ENCODE measurements at places on chromosomes 7 and 10. TPM values are rescaled to one million over a fixed set of nuclear protein-coding genes. Genes with fewer than 3 reads are reported as not detected.

The TLX1 gene
- total RNA-seq, result not detected

The GIMAP4 gene
- total RNA-seq, result 61.4 TPM

The PLEKHS1 gene
- total RNA-seq, result 0.41 TPM

The ZNF467 gene
- 24.5 TPM for total RNA-seq

The CCL24 gene
- not detected for total RNA-seq

The IRF5 gene
- 27.1 TPM for total RNA-seq

- peak; percentile 59 for DNase-seq
Observed at GRCh38 chr7:158428837-158429753, 158.5 kb downstream of the PTPRN2 start.

DNA sequence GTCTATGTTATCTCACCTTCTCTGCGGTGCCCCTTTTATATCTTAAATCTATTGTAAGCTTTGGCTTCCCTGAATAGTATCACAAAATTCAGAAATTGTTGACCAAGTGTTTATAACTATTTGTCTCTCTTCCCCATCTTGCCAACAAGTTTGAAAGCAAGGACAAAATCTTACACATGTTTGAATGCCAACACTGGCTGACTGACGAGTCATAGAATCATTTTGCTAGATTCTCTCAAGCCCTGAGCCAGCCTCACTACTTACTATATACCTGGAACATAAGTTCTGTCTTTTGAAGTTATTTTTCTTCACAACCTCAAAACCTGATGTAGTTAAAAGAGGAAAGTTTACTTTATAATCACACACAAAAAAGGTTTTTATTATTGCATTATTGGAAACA is 700.7 kb downstream of the PHTF2 start:
- DNase-seq, result no peak

DNA sequence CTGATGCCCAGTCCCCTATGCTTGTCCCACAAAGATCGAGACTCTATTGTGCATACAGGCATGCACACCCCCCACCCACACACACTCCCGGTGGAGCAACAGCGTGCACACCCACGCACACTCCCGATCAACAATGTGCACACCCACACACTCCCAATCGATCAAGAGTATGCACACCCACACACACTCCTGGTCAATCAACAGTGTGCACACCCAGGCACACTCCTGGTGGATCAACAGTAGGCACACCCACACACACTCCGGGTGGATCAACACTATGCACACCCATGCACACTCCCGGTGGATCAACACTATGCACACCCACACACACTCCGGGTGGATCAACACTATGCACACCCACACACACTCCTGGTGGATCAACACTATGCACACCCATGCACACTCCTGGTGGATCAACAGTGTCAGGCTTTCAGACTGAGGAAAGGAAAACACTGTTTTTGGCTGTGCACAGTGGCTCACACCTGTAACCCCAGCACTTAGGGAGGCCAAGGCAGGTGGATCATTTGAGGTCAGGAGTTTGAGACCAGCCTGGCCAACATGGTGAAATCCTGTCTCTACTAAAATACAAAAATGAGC is 118.8 kb downstream of the PTPRN2 start:
- DNase-seq, result no peak

DNA sequence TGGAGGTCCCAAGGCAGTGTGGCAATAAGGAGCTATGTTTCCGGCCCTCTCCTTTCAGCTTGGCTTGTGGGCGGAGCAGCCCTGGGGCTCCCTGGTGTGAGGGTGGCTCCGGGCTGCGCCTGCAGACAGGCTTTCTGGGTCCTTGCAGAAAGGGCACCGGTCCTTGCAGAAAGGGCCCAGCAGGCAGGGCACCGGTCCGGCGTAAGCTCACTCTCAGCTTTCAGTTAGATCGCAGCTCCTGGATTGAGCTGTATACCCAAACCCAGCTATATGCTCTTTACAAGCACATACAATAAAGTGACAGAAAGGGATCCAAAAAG is 293.8 kb upstream of the SHH start:
- no peak for DNase-seq

- DNase-seq, result no peak
Observed at GRCh38 chr10:78982726-78983125, 86.0 kb upstream of the ZMIZ1 start.

GRCh38 chr10:124532106-124532641 is 70.6 kb downstream of the LHPP start:
- peak; percentile 49 for DNase-seq

GRCh38 chr10:95998255-95998784 is 45.1 kb upstream of the CCNJ start:
- no peak for DNase-seq

- no peak for DNase-seq
Observed at GRCh38 chr7:117793521-117793920, 79.7 kb downstream of the CTTNBP2 start.

- no peak for DNase-seq
Observed at GRCh38 chr10:11322698-11323097, 288.8 kb downstream of the USP6NL start.

DNA sequence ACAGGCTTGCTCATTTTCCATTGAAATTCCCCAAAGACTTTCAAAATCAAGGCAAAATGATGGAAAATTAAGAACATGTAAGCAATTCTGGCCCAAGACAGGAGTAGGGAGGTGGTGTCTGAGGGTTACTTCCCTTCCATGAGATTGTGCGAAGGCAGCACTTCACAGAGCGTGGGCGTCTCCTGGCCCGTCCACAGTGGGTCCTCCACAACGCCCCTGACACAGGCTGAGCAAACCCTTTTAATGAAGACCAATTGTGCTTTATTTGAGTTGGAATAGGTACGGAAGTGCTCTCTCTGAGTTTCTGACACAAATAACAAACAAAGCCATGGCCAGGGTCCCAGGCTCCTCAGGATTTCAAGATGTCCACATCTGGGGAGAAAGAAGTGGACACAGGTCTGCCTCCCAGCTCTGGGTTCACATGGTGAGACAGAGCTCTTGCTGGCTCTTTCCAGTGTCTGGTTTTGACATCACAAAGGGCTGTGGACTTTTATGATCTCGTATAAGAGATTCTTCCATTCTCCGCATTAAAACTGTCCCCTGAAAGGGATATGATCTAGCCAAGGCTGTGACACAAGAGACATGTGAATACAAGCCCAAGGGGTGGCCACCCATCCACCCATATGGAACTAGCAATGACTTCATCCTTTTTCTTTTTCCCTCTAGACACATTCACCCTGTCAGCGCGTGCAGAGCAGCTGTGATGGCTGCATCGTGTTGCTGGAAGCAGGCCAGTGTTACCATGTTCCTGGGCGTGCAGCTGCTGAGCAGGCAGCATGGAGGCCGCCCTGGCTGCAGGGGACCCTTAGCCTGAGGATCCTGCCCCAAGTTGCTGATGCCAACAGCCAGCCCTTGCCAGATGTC is 145.6 kb downstream of the ADAM12 start:
- DNase-seq, result peak; percentile 83

DNA sequence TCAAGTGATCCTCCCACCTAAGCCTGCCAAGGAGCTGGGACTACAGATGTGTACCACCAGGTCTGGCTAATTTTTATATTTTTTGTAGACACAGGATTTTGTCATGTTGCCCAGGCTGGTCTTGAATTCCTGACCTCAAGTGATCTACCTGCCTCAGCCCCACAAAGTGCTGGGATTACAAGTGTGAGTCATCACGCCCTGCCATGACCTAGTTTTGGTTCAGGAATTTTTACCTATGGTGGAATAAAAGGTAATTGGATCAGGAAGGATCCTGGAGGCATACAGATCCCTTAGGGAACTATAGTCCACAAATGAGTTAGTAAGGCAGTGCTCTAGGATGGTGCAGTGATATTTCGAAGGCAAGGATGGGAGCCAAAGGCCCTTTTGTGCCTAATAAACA is 717.9 kb downstream of the PHTF2 start:
- DNase-seq, result no peak

GRCh38 chr7:87702326-87702725 is 74.1 kb downstream of the RUNDC3B start:
- no peak for DNase-seq

DNA sequence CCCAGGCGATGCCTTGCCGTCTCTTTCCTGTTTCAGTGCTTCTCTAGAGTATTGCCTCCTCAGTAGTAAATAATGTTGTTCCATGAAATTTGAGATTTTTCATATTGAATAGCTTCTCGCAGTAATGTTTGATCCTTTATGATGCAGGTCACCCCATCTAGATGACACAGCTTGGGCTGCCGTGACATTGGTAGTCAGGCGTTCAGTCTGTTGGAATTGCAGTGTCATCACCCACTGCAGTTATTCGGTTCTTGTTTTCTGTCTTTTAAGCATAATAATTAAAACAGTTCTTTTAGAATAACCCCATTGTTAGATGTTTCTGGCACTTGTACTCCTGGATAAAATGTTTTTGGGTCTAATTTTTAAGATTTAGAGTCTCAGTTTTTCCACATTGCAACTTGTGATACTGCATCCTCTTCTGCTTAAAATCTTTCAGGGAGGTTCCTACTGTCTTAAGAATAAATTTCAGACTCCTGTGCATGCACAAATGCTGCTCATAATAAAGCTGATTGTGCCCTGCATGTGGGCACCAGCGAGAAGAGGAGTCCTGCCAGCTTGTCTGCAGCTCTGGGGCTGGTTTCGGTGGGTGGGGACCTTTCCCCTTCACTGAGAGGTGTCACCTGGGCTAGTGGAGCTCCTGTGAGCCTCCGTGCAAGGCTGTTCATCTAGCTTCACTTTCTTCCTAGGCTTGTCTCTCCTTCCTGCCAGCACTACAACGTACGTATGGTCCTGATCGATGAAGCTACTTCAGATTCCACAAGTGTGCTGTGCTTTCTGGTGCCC is 44.8 kb downstream of the SDK1 start:
- no peak for DNase-seq

GRCh38 chr10:125060482-125060825 is 99.9 kb downstream of the CTBP2 start:
- no peak for DNase-seq

- no peak for DNase-seq
Observed at GRCh38 chr7:48414011-48414732, 242.9 kb downstream of the ABCA13 start.

Data from kidney (tissue), 22 donors.